ENCODE measurements at places on chromosomes 2 and 18.
A peak's percentile ranks its signal among the peaks of the same experiment; 100 is the strongest.

DNA sequence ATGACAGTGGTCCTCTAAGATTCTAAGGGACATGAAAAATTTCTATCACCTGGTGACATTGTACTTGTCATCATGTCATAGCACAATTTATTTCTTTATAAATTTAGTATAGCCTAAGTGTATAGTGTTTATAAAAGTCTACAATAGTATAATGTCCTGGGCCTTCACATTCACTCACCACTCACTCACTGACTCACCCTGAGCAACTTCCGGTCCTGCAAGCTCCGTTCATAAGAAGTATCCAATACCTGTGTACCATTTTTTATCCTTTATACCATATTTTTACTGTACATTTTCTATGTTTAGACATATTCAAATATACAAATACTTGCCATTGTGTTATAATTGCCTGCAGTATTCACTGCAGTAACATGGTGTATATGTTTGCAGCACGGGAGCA, 72.8 kb upstream of the DSEL start:
- no peak for DNase-seq

- DNase-seq: no peak
Measured at GRCh38 chr2:126778561-126779501, 119.9 kb upstream of the TEX51 start.

DNA sequence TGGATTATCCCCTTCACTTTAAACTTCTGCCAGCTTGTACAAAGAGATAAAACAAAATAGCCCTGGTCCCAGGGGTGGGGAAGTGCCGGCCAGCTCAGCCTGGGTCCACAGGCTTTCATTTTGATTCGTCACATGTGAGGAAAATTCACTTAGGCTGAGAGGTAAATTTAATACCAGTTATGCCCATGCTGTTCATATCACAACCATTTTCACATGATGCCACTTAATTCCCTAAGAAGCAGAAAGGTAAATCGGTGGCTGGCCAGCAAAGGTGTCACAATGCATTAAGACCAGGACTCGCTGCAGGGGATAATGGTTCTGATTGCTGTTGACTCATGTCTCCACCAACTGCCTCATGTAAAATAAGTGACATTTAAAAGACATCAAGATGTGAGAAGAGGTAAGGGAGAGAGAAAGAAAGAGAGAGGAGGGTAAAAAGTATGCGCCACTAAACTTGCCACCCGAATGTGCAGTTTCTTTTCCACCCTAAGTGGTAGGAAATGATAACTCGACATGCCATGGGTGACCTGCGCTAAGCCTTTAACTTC, 261.0 kb upstream of the SIX3 start:
- DNase-seq: no peak

GRCh38 chr2:139457873-139458272, 677.7 kb upstream of the NXPH2 start:
- DNase-seq: no peak

DNA sequence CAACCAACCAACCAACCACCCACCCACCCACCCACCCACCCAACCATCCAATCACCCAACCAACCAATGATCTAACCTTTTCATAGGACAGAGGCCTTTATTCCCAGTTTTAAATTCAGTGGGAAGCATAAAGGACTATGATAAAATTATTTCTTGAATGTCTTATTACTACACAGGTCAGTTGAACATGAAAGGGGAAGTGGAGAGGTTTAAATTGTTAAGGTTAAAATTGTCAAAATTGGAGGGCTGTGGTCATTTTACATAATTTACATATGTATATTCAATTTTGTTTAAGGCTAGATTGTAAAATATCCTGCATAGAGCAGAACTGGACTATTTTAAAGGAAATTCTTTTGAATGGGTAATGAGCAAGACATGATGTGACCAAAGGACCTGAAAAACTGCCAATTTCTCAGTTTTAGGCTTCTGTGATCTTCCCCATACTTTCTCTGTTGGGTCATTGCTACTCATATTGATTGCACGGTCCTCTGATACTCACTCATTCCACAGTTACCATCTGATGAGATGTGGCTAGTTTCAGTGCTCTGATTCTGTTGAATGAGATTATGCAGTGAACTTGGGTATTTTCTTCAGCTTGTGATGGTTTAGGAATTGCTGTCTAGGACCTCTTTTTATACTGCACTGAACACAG, 127.4 kb downstream of the PLCL1 start:
- DNase-seq: no peak

DNA sequence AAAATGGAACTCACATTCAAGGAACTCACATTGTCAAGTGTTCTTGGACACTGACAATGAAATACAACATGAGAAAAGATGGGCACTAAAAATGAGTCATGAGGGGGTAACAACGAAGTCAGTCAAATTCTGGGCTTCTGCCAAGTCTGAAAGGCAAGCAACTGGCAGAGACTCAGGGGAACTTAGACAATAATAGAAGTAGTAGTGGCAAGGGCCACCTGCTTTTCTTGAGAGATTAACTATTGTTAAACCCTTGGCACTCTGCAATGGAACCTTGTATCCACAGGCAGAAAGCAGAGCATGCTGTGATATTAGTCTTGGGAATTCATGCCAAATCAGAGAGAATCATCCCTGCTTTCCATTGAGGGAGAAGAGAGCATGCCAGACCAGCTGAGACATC, 382.6 kb upstream of the CDH2 start:
- no peak for DNase-seq

- no peak for DNase-seq
Measured at GRCh38 chr2:238449909-238450417, 23.2 kb downstream of the ASB1 start.

- DNase-seq: no peak
Measured at GRCh38 chr2:179240481-179241451, 23.9 kb downstream of the SESTD1 start.

DNA sequence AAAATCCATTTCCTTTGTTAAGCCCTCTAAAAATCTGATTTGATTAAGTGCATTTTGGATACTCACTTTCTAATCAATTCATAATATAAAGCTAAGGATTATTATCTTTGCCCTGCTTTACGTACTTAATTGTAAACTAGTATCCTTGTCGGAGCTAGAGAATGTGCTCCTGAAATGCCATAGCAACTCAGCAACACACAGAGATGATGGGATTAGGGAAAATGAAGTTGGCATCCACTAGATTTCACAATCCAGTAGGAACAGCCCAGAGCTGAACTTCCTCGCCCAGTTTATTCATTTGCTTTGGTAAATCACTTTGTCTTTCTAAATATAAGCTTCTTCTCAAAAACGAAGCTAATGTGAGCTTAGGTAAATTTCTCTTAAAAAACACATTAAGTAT, 386.3 kb downstream of the CTNNA2 start:
- no peak for DNase-seq

- no peak for DNase-seq
Measured at GRCh38 chr18:49747876-49748275, 65.5 kb downstream of the ACAA2 start.

DNA sequence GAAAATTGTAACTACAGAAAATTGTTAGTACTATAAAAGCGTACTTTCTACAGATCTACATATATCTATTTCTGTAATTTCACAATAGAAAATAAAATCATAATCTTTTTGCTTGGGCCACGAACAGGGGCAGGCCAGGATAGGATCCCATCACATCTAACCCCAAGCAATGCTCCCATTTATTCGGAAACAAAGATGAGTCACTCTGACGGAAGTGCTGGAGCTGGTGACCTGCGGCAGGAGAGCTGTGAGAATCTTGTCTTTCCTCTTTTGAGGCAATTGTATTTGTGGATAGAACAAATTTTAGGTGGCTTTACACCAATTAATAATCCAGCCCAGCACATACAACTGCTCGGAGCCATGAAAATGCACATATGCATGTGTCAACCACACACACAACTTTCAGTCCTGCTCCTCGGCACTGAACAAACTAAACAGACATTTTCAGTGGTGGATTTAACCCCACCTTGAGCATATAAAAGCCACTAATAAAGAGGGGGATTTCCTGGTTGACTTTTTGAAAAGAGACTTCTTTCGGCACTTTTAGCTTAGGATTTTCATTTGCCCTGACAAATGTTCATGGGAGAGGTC, 22.3 kb upstream of the INSIG2 start:
- DNase-seq: no peak

GRCh38 chr18:12836551-12836950, 47.5 kb downstream of the PTPN2 start:
- no peak for DNase-seq

GRCh38 chr18:41145516-41145915, 809.5 kb upstream of the PIK3C3 start:
- no peak for DNase-seq

GRCh38 chr2:218328294-218328693, 28.4 kb upstream of the CATIP start:
- no peak for DNase-seq

DNA sequence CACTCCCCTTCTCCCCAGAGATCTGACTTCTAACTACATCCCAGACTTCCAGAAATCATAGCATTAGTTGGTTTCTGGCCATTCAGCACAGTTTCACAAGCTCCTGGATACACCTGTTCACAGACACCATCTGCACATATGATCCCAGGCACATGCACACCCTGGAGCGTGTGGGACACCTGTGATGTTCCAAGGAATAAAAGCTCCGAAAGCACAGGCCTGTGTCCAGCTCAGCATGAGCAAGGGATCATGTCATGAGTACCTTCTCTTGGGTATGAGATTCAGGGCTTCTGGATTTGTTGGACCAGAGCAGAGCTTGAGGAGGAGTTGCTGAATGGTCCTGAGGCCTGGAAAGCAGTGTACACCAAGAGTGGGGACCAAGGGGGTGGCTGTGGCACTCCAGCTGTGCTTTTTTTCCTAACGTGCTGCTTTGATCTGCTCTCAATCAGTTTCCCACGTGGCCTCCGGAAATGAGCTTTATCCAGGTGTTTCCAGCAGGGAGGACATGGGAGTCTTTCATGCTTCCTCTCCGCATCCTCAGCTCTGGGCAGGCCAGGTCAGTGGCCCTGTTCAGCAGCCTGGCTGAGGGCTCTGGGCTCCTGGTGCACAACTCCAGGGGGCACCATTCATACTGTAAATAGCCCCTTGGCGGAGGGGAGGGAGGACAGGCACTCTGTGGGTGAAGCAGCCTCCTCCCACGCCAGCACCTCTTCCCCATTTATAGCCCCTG, 1.8 kb downstream of the DYSF start:
- no peak for DNase-seq

- DNase-seq: no peak
Measured at GRCh38 chr2:105872830-105873229, 128.1 kb downstream of the NCK2 start.

- no peak for DNase-seq
Measured at GRCh38 chr2:187567126-187567525, 12.9 kb upstream of the TFPI start.

DNA sequence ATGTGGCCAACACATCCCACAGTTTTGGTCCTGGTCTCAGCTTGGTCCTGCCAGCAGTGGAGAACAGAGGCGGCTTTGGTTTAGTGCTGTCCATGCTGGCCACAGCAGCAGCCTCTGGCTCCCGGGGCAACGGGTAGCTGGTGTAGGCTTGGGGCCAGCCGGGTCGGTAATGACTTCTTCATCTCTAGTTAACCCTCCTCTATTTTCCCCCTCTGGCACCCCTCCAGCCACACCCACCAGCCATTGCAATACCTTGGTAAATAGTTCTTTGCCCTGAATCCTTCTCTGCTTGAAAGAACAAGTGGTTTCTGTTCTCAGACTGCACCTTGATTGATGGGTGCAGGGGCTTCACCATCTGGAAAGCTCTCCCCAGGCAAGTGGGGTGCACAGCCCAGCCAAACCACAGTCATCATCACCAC, 31.7 kb upstream of the ZNF396 start:
- DNase-seq: no peak

DNA sequence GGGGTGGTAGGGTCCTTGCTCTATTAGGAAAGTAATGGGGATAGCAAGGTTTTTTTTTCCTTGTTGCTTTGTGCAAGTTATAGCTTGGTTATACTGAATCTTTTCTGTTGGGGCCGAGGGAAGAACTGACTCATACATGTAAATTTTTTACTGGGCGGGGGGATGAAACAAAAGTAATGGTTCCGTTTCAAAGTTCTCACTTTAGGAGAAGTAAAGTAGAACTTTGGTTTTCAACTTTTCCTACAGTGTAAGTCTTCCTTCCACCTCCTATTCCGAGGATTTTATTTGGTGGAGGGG, 1.1 kb downstream of the AFTPH start:
- peak; percentile 29 for DNase-seq

DNA sequence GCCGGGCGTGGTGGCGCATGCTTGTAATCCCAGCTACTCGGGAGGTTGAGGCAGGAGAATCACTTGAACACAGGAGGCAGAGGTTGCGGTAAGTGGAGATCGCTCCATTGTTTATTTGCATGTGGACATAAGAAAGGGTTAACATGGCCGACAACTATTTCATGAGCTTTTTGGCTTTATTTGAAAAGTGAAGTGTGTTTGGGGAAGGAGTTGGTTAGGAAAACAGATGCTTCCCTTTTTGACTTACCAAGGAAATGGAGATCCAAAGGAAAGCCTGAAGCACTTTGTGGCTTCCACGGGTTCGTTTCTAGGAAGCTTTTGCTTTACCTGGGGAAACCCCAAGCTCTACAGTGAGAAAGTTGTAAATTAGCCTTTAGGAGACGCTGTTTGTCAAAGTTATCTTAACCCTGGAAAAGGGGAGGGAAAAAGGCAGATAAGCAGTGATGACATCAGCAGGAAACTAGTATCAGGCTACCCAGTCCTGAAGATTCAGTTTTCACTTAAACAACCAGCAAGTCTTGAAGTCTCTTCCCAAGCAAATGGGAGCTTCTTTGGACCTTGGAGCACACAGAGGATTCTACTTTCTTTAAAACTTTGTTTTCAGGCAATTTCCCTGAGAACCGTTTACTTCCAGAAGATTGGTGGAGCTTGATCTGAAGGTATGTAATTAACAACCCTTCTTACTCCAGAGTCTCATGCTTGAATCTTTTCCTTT, at the start of gene CASP10:
Gene CASP10, plus strand, starts transcription at position 492 of the 715 bp plus-strand sequence. CDS start 2,637 bp downstream, outside the sequence.
- peak; percentile 68 for DNase-seq

DNA sequence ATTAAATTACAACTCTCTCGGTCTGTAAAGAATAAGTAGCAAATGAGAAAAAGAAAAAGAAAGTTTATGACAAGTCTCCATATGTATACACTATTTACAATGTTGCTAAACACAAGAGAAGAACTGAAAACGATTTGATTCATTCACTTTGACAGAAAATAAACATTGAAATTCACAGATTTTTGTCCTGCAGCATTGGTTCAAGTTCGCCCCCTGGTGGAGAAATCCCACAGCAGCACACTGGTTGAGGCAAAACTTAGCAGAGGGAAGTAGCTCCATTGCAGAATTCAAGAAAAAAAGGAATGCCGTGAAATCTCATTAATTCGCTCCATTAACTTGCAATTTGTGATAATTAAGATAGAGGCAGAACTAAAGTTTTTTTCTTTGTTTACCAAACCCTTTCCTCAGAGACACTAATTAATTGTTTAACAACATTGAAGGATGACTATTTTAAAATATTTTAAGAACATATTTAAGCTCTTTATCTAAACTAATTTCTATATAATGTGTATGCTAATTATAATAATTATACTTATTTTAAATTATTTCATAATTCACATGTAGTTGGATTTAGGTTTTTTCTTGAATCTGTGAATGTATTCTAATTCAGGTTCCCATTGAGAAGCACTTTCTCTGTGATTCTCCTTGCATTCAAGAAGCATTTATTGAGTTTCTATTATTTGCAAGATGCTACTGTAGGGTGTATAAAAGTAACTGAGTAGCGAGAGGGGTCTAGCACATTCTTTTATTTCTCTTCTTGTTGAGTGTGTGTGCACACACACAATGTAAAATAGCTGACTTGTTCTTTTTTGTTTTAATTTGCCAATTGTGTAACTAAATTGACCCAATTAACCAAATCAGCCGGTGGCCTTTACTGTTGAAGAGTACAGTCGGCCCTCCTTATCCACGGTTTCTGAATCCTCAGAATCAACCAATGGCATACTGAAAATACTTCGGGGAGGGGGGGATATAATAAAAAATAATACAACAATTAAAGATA, 74.1 kb downstream of the COL4A3 start:
- DNase-seq: peak; percentile 39

Data from immature natural killer cell (primary cell).